ENCODE measurements at places on chromosomes 2 and 18. TPM values are rescaled to one million over a fixed set of nuclear protein-coding genes. Genes with fewer than 3 reads are reported as not detected.

The MBP gene
- total RNA-seq = 21.3 TPM

The DNAJC5G gene
- not detected for total RNA-seq

DNA sequence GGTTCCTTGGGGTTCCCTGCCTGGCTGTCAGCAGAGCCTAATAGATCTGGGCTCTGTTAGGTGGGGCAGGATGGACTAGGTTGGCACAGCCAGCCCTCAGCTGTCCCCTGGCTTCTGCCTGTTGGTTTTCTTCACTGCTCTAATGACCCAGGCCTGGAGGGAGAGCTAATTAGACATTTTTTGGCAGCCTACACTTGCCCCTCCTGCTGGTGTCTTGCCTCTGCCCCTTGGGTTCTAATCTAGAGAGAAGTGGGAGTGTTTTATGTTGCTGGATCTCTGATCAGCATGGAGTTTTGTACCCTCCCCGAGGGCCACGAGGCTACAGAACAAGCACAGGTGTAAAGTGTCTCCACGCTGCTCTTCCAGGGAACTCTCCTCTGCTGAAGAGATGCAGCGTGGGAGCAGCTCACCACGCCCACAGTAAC lies 199.4 kb upstream of the RASGRP3 start:
- no peak for DNase-seq

- peak; percentile 61 for DNase-seq
Measured at GRCh38 chr2:60570251-60570650, 16.8 kb upstream of the BCL11A start.

GRCh38 chr2:196271795-196272194 lies 100.4 kb upstream of the STK17B start:
- DNase-seq = no peak

- no peak for DNase-seq
Measured at GRCh38 chr2:218209078-218209477, 7.9 kb upstream of the ARPC2 start.

The MERTK gene
- total RNA-seq = 3.9 TPM

The C2orf81 gene
- total RNA-seq = 0.26 TPM
